ENCODE measurements at places on chromosomes 16 and 17. TPM values are rescaled to one million over a fixed set of nuclear protein-coding genes. Genes with fewer than 3 reads are reported as not detected.

The PITPNC1 gene
- total RNA-seq = 72.9 TPM

DNA sequence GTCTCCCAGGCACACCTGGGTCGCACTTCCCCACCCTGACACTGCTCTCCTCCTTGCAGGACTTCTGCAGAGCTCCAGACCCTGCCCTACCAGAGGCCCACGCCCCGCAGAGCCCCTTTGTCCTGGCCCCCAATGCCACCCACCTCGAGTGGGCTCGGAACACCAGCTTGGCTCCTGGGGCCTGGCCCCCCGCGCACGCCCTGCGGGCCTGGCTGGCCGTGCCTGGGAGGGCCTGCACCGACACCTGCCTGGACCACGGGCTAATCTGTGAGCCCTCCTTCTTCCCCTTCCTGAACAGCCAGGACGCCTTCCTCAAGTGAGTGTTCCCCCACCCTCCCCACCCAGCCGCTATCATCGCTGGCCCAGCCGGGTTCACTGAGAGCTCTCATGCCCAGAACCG is 79.6 kb downstream of the MGAT5B start:
- H3K36me3 ChIP-seq = no peaks in the 10 kb centered on the region
- no peak for DNase-seq
- no peak overlapping the region for H3K4me3 ChIP-seq
- no peaks in the 10 kb centered on the region for H3K27me3 ChIP-seq
- no peaks in the 10 kb centered on the region for H3K4me1 ChIP-seq

DNA sequence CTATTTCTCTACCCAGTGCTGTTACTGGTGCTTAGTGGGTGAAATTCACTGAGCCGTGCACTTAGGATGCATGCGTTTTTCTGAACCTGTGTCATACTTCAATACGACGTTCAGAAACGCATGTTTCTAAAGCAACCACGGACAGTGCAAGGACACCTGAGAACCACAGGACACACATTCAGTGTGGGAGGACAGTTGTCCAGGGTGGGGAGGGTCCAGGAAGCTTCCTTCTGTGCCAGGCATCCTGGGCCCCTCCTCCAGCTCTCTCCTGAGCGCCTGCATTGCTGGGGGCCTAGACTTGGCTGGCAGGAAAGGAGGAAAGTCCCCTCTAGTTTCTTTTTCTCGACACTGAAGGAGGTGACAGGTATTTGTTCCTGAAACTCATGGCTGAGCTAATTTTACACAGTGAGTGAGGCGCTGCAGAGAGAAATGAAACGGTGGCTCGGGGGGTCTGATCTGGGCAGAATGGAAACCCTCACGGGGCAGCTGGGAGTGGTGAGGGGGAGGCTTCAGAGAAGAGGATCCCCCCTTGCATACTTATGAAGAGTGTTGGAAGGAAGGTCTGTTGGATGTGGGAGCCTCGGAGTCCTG is 89.9 kb downstream of the IRF8 start:
- DNase-seq = no peak
- H3K4me1 ChIP-seq = peaks cover 20% of the 10 kb centered on the region
- H3K27ac ChIP-seq = no peak overlapping the region
- H3K4me3 ChIP-seq = peak overlapping the region; percentile 56

The CALCOCO2 gene
- 152 TPM for total RNA-seq

GRCh38 chr17:37551788-37552187 is 57.4 kb downstream of the SYNRG start:
- H3K36me3 ChIP-seq = peaks cover 5% of the 10 kb centered on the region
- H3K27ac ChIP-seq = peak overlapping the region; percentile 88
- H3K4me1 ChIP-seq = peaks cover 37% of the 10 kb centered on the region
- no peak overlapping the region for H3K4me3 ChIP-seq

DNA sequence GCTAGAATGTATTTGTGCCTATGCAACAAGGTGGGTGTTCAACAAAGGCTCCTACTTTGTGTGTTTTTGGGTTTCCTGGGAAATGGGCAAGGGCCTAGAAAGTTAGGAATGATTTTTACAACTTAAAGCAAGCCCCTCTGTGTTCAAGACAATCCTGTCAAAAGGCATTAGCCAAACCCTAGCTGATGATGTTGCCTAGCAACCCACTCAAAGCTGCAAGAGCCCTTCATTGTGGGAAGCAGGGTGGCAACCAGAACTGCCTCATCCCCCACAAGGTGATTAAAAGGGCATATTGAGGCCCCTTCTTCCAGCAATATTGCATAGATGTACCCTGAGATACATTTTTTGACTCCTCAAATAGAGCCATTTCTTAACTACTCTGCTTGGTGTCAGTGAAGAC is 16.0 kb upstream of the RASL10B start:
- H3K4me1 ChIP-seq = peaks cover 6% of the 10 kb centered on the region
- no peaks in the 10 kb centered on the region for H3K27me3 ChIP-seq
- DNase-seq = no peak
- peaks cover 5% of the 10 kb centered on the region for H3K36me3 ChIP-seq

The TBC1D26 gene
- total RNA-seq = not detected

- H3K4me3 ChIP-seq = no peak overlapping the region
- no peaks in the 10 kb centered on the region for H3K36me3 ChIP-seq
- peak; percentile 64 for DNase-seq
- H3K4me1 ChIP-seq = peaks cover 7% of the 10 kb centered on the region
- H3K27ac ChIP-seq = no peak overlapping the region
- H3K27me3 ChIP-seq = no peaks in the 10 kb centered on the region
Measured at GRCh38 chr16:391885-392335, 5.1 kb upstream of the NME4 start.

- peaks cover 13% of the 10 kb centered on the region for H3K27me3 ChIP-seq
- H3K4me1 ChIP-seq = peaks cover 3% of the 10 kb centered on the region
- DNase-seq = no peak
- no peak overlapping the region for H3K27ac ChIP-seq
- H3K4me3 ChIP-seq = peak overlapping the region; percentile 21
- no peaks in the 10 kb centered on the region for H3K36me3 ChIP-seq
Measured at GRCh38 chr17:17497845-17498520, 1.8 kb upstream of the RASD1 start.

- H3K27ac ChIP-seq = no peak overlapping the region
- H3K27me3 ChIP-seq = peaks cover 50% of the 10 kb centered on the region
- no peaks in the 10 kb centered on the region for H3K36me3 ChIP-seq
- DNase-seq = no peak
- H3K4me1 ChIP-seq = no peaks in the 10 kb centered on the region
Measured at GRCh38 chr16:22971346-22971924, 157.5 kb downstream of the HS3ST2 start.

GRCh38 chr17:42806249-42806648 is 7.6 kb downstream of the CNTD1 start:
- no peaks in the 10 kb centered on the region for H3K27me3 ChIP-seq
- peaks cover 3% of the 10 kb centered on the region for H3K4me1 ChIP-seq
- H3K27ac ChIP-seq = no peak overlapping the region

DNA sequence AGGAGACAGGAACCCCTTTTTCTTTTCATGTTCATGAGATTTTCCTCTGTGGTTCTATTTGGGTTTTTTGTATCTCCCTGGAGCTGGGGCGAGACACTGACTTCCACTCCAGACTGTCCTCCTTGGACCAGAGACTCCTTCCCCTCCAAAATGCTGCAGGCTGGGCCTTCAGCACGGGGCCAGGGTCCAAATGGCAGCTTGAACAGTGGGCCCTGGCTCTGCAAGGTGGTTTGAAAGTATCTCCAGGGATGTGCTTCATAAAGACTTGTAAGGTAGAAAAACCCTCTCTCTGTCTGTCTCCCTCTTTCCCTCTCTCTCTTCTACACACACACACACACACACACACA is 236.1 kb downstream of the ZNF423 start:
- H3K36me3 ChIP-seq = no peaks in the 10 kb centered on the region
- no peaks in the 10 kb centered on the region for H3K4me1 ChIP-seq
- H3K4me3 ChIP-seq = no peak overlapping the region
- no peaks in the 10 kb centered on the region for H3K27me3 ChIP-seq
- no peak overlapping the region for H3K27ac ChIP-seq

GRCh38 chr16:67050796-67051195 is 21.8 kb downstream of the CBFB start:
- no peak for DNase-seq
- no peak overlapping the region for H3K27ac ChIP-seq
- no peak overlapping the region for H3K4me3 ChIP-seq
- H3K4me1 ChIP-seq = peaks cover 23% of the 10 kb centered on the region
- H3K36me3 ChIP-seq = peaks cover 3% of the 10 kb centered on the region

DNA sequence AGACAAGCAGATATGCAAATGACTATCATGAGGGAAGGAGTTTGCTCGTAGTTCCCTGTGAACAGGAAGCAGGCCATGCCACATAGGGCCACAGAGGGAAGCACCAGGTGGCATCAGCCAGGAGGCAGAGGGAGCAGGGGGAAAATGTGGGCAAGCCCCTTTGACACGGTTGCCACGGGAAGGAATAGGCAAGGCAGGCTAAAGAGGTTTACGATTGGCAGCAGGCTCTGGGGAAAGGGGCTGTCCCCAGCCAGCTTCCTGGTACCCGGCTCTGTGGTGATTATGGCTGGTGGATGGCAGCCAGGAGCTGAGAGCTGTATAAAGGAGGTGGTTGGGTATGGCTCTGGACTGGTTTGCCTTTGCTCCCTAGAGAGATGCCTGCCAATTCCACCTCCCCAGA is 848 bp downstream of the CES3 start:
- H3K27me3 ChIP-seq = peaks cover 8% of the 10 kb centered on the region
- no peak overlapping the region for H3K27ac ChIP-seq
- no peaks in the 10 kb centered on the region for H3K36me3 ChIP-seq
- no peak overlapping the region for H3K4me3 ChIP-seq
- peaks cover 23% of the 10 kb centered on the region for H3K4me1 ChIP-seq

DNA sequence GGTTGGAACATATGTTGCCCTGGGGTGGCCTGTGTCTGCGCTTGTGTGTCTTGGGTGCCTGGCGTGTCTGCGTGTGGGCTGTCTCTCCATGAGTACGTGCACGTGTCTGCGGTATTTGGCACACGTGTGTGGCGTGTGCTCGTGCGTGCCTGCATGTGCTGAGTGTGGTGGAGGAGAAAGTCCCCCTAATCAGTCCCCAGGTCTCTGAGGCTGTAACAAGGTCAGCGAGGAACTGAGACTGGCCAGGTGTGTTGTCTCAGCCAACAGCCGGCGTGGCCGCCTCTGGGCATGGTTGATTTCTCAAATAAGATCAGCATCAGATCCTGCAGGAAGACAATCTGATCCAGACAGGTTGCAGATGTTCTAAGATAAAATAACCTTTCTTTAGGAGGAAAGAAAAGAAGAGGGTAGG is 3.5 kb upstream of the CPNE7 start:
- H3K27me3 ChIP-seq = no peaks in the 10 kb centered on the region
- H3K4me1 ChIP-seq = peaks cover 8% of the 10 kb centered on the region
- peak overlapping the region; percentile 71 for H3K27ac ChIP-seq
- H3K4me3 ChIP-seq = peak overlapping the region; percentile 7
- no peak for DNase-seq
- H3K36me3 ChIP-seq = no peaks in the 10 kb centered on the region

DNA sequence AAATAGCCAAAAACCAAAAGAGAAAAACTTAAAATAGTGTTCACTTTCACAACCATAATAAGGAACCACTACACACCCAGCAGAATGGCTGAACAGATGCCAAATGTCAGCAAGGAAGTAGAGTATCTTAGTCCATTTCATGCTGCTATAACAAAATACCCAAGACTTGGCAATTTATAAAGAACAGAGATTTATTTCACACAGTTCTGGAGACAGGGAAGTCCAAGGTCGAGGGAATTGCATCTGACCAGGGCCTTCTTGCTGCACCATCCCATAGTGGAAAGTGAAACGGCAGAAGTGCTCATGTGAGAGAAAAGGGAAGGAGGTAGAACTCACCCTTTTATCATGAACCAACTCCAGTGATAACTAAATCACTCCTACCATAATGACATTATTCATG is 33.8 kb upstream of the CCL22 start:
- H3K4me3 ChIP-seq = no peak overlapping the region
- no peaks in the 10 kb centered on the region for H3K4me1 ChIP-seq
- no peaks in the 10 kb centered on the region for H3K27me3 ChIP-seq
- H3K36me3 ChIP-seq = no peaks in the 10 kb centered on the region

- peaks cover 6% of the 10 kb centered on the region for H3K4me1 ChIP-seq
- no peak overlapping the region for H3K4me3 ChIP-seq
- peaks cover 2% of the 10 kb centered on the region for H3K36me3 ChIP-seq
- no peak overlapping the region for H3K27ac ChIP-seq
- H3K27me3 ChIP-seq = no peaks in the 10 kb centered on the region
- no peak for DNase-seq
Measured at GRCh38 chr17:48148029-48148770, 40.6 kb downstream of the SNX11 start.

- no peak overlapping the region for H3K4me3 ChIP-seq
- H3K4me1 ChIP-seq = peaks cover 5% of the 10 kb centered on the region
- H3K27ac ChIP-seq = no peak overlapping the region
- no peak for DNase-seq
Measured at GRCh38 chr16:17619261-17619660, 148.5 kb upstream of the XYLT1 start.

The CAPNS2 gene
- not detected for total RNA-seq

The GJC1 gene
- total RNA-seq = not detected

DNA sequence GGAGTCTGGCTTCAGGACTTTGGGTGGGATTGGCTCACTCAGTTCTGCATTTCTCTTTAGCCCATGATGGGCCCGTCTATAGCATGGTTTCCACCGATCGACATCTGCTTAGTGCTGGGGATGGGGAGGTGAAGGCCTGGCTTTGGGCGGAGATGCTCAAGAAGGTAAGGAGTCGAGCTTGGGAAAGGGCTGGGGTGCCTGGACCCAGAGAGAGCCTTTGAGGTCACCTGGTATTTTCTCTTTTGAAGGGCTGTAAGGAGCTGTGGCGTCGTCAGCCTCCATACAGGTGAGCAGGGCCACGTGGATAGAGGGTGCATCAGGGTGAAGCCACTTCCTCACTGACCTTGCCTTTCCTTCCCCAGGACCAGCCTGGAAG is 2.2 kb downstream of the THOC6 start:
- H3K27ac ChIP-seq = no peak overlapping the region
- no peaks in the 10 kb centered on the region for H3K36me3 ChIP-seq
- H3K27me3 ChIP-seq = peaks cover 15% of the 10 kb centered on the region
- no peak for DNase-seq
- no peak overlapping the region for H3K4me3 ChIP-seq
- peaks cover 39% of the 10 kb centered on the region for H3K4me1 ChIP-seq

- DNase-seq = no peak
- peaks cover 2% of the 10 kb centered on the region for H3K36me3 ChIP-seq
- no peaks in the 10 kb centered on the region for H3K27me3 ChIP-seq
- H3K27ac ChIP-seq = no peak overlapping the region
- no peak overlapping the region for H3K4me3 ChIP-seq
Measured at GRCh38 chr16:74850027-74850426, 75.4 kb upstream of the FA2H start.

The CACNG5 gene
- not detected for total RNA-seq

The C17orf78 gene
- not detected for total RNA-seq

GRCh38 chr17:50036455-50037261 is 19.3 kb upstream of the ITGA3 start:
- H3K27me3 ChIP-seq = peaks cover 19% of the 10 kb centered on the region
- H3K36me3 ChIP-seq = no peaks in the 10 kb centered on the region
- no peak for DNase-seq
- H3K27ac ChIP-seq = no peak overlapping the region

GRCh38 chr16:78836802-78837491 is 737.5 kb downstream of the WWOX start:
- no peaks in the 10 kb centered on the region for H3K27me3 ChIP-seq
- peaks cover 19% of the 10 kb centered on the region for H3K4me1 ChIP-seq
- H3K4me3 ChIP-seq = peak overlapping the region; percentile 90
- peak overlapping the region; percentile 90 for H3K27ac ChIP-seq

- H3K4me3 ChIP-seq = no peak overlapping the region
- no peaks in the 10 kb centered on the region for H3K36me3 ChIP-seq
- DNase-seq = no peak
- no peaks in the 10 kb centered on the region for H3K27me3 ChIP-seq
- no peak overlapping the region for H3K27ac ChIP-seq
- H3K4me1 ChIP-seq = peaks cover 23% of the 10 kb centered on the region
Measured at GRCh38 chr16:17433577-17434451, 36.9 kb downstream of the XYLT1 start.

The MIS12 gene
- total RNA-seq = 19.2 TPM
